ENCODE measurements at places on chromosomes 7 and 10.

GRCh38 chr10:60846173-60846572 is 67.9 kb downstream of the CDK1 start:
- DNase-seq, result peak; percentile 44

DNA sequence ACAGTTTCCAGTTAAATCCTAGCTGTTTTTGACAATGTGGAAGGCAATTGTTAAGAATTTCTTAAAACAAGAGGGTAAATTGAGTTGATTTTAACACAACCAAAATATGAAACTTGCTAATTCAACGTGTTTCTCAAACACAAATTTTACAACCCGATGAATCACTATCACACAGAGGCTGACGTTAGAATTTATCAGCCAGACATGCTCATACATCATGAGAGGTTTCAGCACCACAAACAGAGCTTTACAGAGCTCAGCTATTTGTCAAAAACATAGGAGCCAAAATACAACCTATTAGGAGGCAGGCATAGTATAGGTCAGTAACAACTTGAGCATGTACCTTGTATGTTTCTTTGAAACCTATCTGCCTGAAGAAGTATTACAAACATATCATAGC is 36.1 kb downstream of the LRRN3 start:
- peak; percentile 3 for DNase-seq

DNA sequence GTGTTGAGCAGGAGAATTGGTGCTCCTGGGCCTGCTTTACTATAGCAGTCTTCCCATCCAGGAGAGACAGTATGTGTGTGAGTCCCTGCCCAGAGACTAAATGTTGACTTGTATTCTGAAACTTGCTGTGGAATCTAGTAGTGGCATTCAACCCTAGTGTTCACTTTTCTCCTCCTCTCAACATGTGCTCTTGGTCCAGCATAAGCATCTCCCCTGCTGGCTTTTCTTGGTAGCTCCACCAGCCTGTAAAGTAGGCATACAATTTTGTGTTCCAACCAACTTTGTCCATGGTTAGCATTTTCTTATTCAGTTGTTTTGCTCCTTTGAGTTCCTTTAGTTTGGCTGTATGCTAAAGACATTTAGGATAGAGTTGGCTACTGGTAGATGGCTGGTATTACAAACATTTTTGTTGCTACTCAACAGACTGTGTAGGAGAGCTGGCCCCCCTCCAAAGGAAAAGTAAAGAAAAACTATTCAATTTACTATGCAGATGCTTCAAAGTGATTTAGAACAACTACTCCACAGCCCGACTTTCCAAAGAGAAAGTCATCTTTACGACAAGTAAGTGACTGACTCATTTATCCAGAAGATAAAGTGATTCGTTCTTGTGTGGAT is 46.0 kb downstream of the ASB4 start:
- no peak for DNase-seq

- peak; percentile 47 for DNase-seq
These were observed 40.7 kb downstream of the ATE1 start for GRCh38 chr10:121886997-121887622.

GRCh38 chr7:33076737-33077136 is 14.2 kb upstream of the NT5C3A start:
- DNase-seq, result no peak

DNA sequence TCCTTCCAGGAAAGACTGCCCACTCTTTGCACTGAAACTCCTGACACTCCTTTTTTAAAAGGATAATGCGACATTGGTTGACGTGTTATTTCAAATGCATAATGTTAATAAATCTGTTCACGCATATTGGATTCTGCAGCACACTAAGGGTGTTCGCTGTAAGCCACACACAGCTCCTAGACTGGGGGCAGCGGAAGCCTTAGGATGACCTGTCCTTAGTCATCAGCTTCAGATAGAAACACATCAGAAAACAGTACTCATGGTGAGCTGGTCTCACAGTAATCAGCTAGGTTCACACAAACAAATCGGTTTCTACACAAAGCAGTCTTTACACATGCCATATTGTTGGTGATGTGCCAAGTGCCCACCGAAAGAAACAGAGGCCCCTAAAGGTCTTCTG is 4.3 kb downstream of the NPS start:
- DNase-seq, result no peak

- no peak for DNase-seq
These were observed 245.1 kb downstream of the CAMK1D start for GRCh38 chr10:12594448-12594944.

GRCh38 chr7:48147078-48147591 is 24.1 kb upstream of the ABCA13 start:
- no peak for DNase-seq

- DNase-seq, result no peak
These were observed 85.8 kb downstream of the NAMPT start for GRCh38 chr7:106199024-106199423.

- no peak for DNase-seq
These were observed 4.2 kb upstream of the CALCR start for GRCh38 chr7:93578762-93579161.

DNA sequence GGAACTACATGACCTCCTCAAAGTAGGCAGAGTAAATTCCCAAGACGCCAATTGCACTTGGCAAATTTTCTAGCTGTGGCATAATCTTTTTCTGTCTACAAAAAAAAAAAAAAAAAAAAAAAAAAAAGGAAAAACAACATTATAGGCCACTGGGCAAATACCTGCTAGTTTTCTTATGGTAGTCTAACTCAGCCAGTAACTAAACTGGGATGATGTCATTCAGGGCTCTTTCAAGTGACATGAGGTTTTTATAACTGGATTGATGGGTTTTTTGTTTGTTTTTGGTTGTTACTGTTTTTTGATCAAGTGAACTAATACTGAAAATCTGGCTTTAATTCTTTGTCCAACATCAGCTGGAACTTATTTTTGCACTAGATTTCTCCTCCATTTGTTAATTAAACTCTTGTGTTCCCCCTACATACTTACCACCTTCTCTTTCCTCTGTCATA is 7.4 kb upstream of the VIM start:
- no peak for DNase-seq

DNA sequence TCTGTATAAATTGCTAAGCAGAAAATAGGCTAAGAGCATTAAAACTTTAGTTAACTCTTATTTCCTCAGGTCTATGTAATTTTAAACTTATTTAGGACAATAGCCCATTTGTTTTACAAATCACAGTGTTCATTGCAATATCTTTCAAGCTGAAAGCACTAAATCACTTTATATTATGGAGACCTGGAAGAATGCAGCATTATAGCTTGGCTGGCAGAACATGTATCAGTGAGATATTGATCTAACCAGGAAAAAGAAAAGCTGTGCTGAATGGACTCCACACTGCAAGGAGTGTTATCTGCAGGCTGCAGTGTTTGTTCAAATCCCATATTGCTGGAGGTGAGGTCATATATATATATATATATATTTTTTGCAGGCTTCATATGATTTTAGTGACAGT is 517.5 kb downstream of the NRG3 start:
- no peak for DNase-seq

DNA sequence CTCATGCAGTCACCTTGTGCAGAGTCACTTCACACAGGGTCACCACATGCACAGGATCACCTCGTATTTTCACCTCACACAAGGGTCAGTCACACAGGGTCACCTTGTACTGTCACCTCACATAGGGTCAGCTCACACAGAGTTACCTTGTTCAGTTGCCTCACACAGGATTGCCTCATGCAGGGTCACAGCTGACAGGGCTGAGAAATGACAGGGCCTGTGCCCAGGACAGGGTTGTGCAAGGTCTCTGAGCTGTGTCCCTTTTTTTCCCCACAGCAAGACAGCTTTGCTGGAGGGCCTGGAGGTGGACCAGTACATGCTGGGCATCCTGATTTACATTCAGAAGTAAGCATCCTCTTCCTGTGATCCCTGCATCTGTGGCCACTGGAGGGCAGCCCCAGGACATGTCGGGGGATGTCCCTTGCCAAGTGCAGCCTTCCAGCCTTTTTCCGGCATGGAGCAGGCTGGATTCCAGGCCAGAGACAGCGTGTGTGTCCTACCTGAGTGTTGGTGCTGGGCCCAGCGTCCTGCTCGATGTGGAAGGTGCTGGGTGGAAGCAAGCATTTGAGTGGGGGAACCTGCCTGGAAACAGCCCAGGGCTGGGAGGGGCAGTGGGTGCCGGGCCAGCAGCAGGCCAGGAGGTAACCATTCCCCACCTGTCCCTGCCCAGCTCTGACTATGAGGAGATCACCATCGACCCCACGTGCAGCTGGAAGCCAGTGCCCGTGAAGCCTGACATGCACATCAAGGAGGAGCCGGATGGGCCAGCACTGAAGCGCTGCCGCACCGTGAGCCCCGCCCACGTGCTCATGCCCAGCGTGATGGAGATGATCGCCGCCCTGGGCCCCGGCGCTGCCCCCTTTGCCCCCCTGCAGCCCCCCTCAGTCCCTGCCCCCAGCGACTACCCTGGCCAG is 16.3 kb downstream of the ZMIZ2 start:
- no peak for DNase-seq

GRCh38 chr7:158111049-158111751 is 476.4 kb downstream of the PTPRN2 start:
- no peak for DNase-seq

GRCh38 chr7:33979807-33980355 is 74.5 kb downstream of the BMPER start:
- DNase-seq, result peak; percentile 60

DNA sequence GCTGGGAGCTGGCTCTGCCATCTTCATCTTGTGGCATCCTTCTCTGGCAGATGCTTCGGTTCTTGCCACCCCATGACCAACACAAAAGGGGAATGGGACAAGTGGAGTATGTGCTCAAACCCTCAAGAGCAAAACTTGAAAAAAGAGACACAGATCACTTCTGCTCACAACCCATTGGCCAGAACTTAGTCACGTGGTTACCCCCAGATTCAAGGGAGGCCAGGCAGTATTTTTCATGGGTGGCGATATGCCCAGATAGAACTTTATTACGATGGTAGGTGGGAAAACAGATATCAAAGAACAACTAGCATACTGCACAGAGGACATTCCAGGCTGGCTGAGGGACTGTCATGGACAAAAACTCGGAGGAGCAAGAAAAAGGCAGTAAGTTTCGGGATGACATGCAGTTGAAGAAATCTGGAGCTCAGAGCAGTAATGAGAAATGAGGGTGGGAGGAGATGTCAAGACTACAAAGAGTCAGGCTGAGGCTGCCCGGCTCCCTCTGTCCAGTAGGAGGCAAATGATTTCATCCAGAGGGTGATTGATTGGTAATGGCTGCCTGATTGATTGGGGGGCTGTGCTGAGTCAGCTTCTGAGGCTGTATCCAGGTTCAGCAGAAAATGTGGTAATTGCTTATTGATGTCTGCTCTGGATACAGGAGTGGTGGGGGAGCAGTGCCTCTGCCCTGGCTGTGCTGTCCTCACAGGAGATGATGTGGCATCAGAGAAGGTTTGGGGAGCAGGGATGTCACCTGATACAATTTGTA is 25.3 kb downstream of the COL13A1 start:
- DNase-seq, result no peak

DNA sequence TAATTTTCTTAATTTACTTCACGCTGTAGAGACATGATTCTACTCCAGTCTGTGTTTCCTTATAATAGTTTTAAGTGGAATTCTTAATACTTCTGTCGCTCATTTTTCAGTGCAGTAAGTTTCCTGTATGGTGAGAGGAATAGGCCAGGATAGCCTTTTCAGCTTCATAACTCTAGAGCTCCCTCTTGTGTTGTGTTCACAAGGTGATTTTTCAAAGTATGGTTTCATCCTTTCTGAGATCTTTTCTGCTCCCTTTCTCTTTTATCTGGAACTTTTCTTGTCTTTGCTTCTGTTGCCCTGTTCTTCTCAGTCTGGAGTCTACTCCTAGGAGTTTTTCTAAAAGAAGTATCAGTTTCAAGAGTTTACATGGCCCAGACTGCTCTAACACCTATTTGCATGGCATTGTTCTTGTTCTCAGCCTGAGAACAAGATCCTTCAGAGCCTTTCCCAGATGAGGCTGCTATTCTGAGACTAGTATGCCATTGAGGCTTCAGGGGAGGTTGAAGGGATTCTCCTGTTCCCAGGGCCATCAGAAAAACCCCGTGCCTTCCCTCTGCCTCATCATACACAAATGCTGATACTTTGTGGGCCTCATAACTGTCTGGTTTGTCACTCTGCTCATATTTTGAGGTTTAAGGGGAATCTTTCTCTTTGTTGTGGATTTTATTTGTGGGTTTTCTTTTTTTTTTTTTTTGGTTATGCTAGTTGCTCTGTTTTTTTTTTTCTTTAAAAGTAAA is 21.8 kb downstream of the NET1 start:
- peak; percentile 41 for DNase-seq

DNA sequence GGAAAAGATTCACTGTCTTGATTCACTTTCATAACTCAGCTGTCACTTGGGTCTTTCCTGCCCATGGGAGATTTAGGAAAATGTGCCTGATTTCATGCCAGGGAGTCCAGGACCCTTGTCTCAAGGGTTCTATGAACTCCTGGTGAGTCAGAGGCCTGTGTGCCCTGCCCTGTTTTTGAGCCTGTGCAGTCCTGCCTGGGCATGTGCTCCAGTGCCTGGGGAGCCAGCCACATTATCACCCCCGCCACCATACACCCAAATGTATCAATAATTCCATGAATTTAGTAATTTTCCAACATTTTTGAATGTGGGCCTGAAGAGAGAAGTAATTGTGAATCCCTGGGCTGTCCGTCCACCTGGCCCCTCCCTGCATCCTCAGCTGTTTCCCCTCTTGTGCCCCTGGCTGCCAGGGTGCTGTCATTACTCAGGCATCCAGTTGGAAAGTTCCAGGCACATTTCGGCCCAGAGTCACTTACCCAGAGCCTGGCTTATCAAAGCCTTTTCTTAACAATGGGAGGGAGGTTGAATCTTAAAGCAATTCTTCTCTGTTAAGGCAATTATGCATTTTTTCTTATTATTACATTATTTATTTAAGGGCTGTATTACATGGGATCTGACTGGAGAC is 287.8 kb upstream of the CDC14C start:
- DNase-seq, result no peak

GRCh38 chr10:132834311-132834761 is 48.4 kb upstream of the NKX6-2 start:
- DNase-seq, result no peak

DNA sequence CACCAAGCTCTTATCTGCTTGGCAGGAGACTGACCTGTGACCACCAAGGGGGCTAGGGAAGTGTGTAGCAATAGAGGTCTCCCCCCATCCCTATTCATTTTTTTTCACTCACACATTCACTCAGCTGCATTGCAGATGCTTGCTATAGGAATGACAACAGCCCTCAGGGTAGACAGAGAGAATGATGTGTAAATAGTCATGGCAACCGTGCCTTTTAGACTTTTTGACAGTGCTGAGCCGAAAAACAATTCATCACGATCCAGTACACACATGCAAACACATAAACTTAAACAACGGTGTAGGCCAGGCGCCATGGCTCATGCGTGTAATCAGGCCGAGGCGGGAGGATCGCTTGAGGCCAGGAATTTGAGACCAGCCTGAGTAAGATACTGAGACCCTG is 7.6 kb upstream of the ELN start:
- no peak for DNase-seq

- DNase-seq, result no peak
These were observed 43.7 kb downstream of the CH25H start for GRCh38 chr10:89163265-89163995.

GRCh38 chr7:148722340-148723165 is 23.9 kb downstream of the CUL1 start:
- DNase-seq, result no peak
